ENCODE measurements at places on chromosomes 2 and 18.

DNA sequence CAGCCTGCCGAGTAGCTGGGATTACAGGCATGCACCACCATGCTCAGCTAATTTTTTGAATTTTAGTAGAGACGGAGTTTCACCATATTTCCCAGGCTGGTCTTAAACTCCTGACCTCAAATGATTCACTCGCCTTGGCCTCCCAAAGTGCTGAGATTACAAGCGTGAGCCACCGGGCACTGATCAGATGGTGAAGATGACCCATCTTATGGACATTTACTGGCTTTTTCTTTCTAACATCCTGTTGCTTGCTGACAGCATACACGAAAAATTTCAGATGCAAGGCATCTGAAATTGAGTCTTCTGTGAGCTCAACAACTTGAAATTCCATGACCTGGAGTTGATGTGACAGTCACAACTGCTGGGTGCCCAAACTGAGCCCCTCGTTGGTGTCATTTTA is 859.5 kb upstream of the CNTNAP5 start:
- DNase-seq, result no peak

GRCh38 chr2:231662811-231663457 is 45.4 kb upstream of the PTMA start:
- no peak for DNase-seq

DNA sequence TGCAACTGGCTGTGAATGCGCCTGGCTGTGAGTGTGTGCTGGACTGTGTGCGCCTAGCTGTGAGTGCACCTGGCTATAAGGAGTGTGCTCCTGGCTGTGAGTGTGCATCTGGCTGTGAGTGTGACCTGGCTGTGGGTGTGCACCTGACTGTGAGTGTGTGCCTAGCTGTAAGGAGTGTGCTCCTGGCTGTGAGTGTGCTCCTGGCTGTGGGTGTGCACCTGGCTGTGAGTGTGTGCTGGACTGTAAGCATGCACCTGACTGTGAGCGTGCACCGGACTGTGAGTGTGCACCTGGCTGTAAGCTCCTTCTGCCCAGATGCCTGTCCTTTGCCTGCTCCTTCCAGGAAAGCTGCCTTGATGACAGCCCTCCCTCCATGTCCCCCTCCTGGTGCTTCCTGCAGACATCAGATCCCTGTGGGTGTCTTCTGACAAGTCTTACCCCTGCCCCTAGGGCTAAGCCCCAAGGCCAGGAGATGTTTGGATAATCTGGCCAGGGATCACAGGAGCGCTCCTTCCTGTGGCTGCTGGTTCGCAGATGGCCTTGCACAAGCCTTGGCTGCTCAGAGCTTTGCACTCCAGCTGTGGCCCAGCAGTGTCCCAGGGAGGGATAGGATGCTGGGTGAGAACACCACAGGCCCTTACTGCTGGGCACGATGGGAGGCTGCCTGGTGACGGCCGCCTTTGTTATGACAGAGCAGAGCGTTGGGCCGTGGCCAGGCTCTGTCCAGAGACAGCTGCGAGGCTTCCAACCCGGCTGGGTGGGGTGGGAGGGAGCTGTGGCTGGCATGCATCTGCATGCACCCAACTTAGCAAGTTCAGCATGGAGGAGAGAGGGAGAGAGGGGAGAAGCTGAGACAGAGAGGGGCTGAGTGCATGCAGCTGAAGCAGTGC is 89.9 kb downstream of the GLI2 start:
- DNase-seq, result no peak

- no peak for DNase-seq
Measured at GRCh38 chr2:140639628-140640027, 1491.2 kb downstream of the LRP1B start.

- no peak for DNase-seq
Measured at GRCh38 chr2:238235331-238235732, 4.5 kb downstream of the HES6 start.

GRCh38 chr2:3325458-3326181 is 52.0 kb downstream of the EIPR1 start:
- no peak for DNase-seq

- no peak for DNase-seq
Measured at GRCh38 chr2:177284531-177284930, 20.0 kb upstream of the NFE2L2 start.

- DNase-seq, result no peak
Measured at GRCh38 chr2:190876631-190877030, 4.0 kb upstream of the GLS start.

- no peak for DNase-seq
Measured at GRCh38 chr18:2395427-2396161, 175.7 kb downstream of the METTL4 start.

DNA sequence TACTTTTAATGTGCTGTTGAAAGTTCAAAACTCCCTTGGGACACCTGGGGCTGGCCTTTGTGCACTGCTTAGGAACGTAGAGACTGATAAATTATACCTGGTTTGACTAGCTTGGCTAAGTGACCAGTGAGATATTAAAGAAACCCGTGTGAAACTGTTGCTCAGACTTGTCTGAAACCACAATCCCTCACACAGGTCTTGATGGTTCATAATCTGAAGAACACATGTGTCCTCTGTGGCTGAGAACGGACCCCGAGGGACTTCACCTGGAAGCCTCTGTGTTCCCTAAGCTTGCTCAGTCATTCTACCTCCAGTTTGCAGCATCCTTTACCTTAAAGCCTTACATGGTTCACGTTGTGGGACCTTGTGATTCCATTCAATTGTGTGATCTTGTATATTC is 218.8 kb downstream of the CBLN2 start:
- DNase-seq, result no peak

DNA sequence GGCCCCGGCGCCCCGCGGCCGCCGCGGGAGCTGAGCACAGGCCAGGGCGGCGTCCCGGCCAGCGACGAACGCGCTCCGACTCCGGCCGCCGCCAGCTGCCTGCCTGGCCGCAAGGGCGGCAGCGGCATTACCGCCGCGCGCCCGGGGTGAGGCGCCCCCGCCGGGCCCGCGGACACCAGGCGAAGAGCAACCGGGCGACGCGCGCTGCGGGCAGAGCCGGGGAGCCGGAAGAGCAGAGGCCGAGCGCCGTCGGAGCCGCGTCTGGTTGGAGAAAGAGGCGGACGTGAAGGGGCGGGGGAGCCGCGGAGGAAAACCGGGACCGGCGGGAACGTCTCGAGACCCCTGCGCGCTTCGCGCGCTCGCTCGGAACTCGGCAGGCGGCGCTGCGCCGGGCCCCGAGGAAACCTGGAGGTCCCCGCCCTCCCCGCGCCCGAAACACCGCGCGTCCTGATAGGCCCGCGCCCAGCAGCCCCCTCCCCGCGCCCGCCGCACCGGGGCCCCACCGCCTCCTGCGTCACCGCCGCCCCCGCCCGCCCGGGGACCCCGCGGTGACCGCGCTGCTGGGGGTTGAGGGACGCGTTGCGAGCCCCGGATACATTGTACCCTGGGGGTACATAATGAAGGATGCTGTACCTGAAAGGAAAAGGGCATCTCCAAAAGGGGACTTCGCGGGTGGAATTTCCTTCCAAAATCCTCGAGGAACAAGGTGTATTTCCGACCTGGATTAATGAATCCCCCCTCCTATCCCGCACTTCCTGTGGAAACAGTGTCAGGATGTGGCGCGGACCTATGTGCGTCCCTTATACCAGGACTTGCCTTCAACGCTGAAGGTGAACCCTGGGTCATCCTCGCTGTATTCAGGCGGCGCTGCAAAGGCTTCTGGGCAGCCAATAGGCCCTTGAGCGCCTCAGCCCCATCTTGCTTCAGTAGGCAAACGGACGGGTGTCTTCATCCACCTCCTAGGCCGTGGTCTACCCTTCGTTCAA is 1.0 kb upstream of the B4GALT6 start:
- no peak for DNase-seq

DNA sequence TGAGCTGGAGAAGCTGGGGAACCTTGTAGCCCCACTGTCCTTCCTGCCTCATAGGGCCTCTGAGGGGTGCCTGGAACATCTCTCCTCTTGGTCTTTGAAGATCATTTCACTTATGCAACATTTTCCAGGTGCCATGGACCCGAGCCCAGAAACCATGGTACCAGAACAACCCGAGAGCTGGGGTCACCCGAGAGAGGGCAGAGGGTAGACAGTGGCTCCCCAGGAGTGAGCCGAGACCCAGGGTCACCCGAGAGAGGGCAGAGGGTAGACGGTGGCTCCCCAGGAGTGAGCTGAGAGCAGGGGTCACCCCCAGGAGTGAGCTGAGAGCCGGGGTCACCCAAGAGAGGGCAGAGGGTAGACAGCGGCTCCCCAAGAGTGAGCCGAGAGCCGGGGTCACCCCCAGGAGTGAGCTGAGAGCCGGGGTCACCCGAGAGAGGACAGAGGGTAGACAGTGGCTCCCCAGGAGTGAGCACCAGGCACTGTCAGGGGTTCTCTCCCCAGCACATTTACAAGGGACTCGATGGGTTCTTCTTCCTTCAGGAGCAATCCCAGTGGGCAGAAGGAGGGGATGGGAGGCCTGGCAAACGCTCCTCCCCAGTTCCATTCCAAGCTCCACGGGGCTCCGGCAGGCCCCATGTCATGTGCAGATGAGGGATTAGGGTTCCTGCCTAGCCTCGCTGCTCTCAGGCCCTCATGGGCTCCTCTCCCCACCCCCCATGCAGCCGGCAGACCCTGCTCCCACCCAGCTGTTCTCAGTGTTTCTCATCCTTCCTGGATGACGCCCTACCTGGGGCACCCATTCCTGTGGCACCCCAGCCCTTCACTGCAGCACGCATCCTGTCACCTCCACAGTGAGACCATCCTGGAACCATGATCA is 163.5 kb downstream of the RTP5 start:
- no peak for DNase-seq

GRCh38 chr2:195343540-195343939 is 313.5 kb upstream of the SLC39A10 start:
- DNase-seq, result no peak

- no peak for DNase-seq
Measured at GRCh38 chr18:37441821-37442220, 123.8 kb downstream of the CELF4 start.

DNA sequence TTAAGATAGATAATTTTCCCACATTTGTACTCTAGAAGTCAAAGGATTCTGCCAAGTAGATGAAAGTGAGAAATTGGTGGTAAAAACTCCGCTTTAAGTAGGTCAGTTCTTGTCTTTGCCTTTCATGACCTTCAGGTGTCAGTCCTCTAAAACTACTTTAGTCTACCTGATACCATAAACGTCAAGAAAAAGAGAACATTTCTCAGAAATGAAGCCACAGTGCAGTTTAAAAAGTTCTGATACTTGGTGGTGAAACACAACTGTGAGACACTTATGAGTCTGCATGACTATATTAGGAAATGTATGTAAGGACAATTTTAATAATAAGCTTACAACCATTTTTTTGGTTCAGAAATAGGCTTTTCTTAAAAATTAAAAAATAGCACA is 583.3 kb downstream of the SATB2 start:
- no peak for DNase-seq

- no peak for DNase-seq
Measured at GRCh38 chr2:119326938-119327337, 39.7 kb downstream of the C2orf76 start.

- DNase-seq, result no peak
Measured at GRCh38 chr18:474416-474815, 26.1 kb downstream of the COLEC12 start.

- DNase-seq, result peak; percentile 97
Measured at GRCh38 chr2:207625014-207625907, at the start of gene METTL21A. METTL21A (minus strand) TSS chr2:207625394; CDS start chr2:207624375, 1,019 bp downstream.

GRCh38 chr2:217972490-217972889 is 30.3 kb downstream of the TNS1 start:
- DNase-seq, result no peak

DNA sequence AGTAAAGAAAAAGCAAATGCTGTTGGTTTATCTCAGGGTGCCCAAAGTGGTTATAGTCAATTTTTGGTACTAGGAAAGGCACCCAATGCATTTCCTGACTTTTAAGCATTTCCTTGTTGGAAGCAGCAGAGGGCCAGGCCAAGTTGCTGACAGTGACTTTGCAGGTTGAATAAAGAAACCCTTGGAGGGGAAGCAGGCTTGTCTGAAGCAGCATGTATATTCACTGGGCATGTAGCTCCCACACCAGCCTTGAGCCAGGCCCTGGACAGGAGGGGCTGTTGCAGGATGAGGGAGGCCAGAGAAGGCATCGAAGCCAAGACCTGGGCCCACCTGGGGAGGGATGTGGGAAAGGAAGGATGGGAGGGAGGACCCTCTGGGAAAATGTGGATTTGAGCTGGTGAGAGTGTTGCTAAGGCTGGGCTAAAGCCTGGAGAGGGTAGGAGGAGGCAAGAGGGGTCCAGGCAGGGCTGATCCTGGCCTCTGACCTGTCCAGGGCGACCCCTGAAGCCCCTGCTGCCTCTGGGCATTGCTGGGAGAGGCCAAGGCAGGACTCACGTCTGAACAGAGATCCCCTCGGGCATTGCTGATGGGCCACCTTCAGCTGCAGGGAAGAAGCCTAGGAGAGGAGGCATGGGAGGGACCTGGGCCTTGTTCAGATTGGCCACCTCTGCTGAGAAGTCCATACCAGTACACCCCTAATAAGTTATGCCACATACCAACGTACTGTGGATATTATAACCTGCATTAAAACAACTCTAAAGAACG is 79.6 kb downstream of the STPG4 start:
- no peak for DNase-seq

GRCh38 chr18:4842287-4842686 is 354.8 kb downstream of the AKAIN1 start:
- DNase-seq, result no peak

DNA sequence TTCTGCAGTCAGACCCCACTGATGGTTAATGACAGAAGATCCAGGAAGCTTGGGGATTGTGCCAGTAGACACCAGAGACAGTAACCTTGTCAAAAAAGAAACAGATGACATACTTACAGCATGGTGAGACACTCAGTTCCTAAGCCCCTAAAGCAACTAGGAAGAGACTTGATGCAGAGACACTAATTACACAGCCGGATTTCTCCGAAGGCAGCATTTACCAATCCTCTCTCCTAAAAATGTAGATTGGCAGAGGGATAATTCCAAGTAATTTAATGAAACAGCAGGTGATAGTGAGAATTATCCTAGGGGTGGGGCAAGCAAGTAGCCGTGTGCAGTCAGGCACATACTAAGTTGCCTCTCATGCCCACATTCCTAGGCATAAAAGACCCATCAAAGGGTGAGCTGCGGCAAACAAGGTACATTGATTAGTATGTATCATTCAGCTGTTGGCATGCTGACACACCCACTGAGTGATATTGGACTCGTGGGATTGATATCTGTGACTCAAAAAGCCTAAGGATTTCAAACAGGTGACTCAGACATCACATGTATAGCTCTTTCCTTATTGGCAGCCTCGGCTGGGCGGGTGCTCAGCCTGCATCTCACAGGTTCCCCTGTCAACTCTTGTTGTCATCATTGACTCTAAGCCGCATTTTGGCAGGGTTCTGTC is 296.7 kb upstream of the ATP5MC3 start:
- DNase-seq, result no peak

GRCh38 chr2:186949726-186950256 is 100.8 kb upstream of the ZSWIM2 start:
- no peak for DNase-seq

GRCh38 chr2:61853086-61853846 is 594 bp downstream of the FAM161A start:
- DNase-seq, result no peak

DNA sequence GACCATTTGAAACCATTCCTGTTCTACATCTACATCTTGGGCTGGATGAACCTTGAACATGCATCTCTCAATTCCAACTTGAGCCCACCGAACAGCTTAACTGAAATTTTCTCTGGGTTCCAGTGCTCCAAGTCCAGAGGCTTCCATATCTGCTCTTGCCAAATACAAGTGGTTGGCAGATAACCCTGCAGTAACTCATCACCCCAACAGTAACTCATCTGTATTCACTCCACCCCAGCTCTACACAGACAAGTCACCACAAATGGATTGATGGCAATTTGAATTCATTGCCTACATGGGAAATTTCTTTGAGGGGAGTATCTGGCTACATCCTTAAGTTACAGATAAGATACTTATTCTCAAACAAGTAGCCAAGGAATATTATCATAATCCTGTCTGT is 502.4 kb upstream of the TNP1 start:
- no peak for DNase-seq

- DNase-seq, result no peak
Measured at GRCh38 chr2:160970052-160970965, 189.9 kb upstream of the TANK start.

Measured in activated CD8-positive, alpha-beta memory T cell treated with anti-CD3 and anti-CD28 coated beads, Interleukin-2, amount 50 U/mL, for 4 hours (primary cell).